ENCODE measurements at places on chromosomes 6 and 20.

DNA sequence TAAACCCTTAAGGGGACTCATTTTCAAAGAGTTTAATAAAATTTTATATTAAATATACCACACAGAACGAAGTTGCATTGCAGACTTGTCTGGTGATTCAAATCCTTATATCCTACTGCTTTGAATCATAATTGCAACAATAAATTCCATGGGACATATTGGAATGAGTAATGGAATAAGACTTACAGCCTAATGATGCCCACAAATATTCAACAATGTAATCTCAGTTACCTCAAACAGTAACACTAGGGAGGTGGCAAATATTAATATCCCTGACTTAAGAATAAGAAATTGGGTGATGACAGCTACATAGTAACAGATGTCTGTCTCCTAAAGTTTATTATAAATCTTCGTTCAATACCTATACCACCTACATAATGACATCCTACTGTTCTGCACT is 52.6 kb downstream of the BMP5 start:
- no peak for DNase-seq

DNA sequence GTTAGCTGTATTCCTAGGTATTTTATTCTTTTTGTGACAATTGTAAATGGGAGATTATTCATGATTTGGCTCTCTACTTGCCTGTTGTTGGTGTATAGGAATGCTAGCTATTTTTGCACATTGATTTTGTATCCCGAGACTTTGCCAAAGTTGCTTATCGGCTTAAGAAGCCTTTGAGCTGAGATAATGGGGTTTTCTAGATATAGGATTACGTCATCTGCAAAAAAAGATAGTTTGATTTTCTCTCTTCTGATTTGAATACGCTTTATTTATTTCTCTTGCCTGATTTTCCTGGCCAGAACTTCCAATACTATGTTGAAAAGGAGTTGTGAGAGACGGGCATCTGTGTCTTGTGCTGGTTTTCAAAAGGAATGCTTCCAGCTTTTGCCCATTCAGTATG is 163.2 kb upstream of the UST start:
- DNase-seq = no peak

GRCh38 chr6:151445482-151445881 is 6.4 kb downstream of the RMND1 start:
- no peak for DNase-seq

DNA sequence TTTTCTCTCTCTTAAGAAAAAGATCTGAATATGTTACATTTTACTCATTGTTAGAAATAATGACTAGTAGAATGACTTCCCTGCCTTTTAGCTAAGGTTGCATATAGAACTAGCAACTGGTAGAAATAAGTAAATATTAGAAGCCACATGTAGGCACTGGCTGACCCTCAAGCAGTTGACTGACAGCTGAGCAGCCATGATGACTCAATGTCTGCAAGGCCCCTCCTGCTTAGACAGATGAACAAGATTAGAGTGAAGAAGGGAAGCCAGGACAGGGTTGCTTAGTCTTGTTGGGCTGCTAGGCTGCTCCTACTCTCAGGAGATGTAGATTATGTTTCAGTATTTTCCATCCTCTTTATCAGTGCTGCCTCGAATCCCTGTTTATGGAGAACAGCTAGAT is 6.5 kb downstream of the MEP1A start:
- no peak for DNase-seq

- DNase-seq = no peak
Measured at GRCh38 chr6:119758385-119758784, 408.8 kb upstream of the MAN1A1 start.

- no peak for DNase-seq
Measured at GRCh38 chr6:168589275-168589674, 148.3 kb downstream of the SMOC2 start.

- no peak for DNase-seq
Measured at GRCh38 chr20:38473367-38473795, 738 bp downstream of the RALGAPB start.
